B cell (primary cell): ENCODE measurements at places on chromosomes 3 and 15.

DNA sequence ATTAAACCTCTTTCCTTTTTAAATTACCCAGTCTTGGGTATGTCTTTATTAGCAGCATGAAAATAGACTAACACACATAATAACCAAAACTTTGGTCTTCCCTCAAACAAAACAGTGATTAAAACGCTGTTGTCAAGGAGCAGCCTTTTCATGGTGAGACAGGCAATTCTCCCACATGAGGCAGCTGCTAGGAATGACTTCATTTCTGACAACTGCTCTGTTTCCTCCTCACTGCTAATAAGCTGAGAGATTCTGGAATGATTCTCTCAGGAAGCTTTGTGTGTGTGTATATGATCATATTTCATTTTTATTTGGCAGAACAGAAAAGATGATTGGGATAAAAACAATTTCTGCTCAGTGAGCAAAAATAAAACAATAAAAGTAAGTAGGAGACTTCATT is 580.6 kb upstream of the ADAMTS9 start:
- no peak for DNase-seq

DNA sequence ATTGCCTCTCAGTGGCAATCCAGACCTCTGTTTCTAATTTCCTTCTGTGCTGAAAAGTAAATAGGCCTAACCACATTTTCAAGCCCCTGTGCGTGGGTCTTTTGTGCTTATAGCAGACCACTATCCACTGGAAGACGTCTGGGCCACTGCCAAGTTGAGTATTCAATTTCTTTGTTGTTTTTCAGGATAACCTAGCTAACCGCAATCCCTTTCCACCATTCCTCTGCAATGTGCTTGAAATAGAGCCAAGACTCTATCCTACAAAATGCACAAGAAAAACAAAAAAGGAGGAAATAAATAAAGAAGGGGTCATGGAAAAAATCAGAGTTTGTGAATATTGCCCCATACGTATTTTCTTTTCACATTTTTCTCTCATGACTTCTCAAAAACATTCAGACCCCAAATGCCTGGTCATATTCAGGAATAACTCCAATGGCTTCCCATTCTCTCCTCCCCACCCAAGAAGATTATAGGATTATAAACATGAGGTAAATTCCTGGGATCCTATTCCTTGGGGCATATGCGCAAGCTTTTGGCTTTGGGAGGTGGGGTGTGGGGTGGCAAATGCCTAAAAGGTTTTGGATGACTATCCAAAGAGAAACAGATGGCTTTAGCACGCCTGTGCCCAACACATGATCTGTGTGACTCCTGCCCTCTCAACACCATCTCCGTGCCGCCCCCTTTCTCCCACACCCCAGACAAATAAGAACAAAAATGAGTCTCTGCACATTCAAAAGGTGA is 217.9 kb upstream of the THBS1 start:
- no peak for DNase-seq

DNA sequence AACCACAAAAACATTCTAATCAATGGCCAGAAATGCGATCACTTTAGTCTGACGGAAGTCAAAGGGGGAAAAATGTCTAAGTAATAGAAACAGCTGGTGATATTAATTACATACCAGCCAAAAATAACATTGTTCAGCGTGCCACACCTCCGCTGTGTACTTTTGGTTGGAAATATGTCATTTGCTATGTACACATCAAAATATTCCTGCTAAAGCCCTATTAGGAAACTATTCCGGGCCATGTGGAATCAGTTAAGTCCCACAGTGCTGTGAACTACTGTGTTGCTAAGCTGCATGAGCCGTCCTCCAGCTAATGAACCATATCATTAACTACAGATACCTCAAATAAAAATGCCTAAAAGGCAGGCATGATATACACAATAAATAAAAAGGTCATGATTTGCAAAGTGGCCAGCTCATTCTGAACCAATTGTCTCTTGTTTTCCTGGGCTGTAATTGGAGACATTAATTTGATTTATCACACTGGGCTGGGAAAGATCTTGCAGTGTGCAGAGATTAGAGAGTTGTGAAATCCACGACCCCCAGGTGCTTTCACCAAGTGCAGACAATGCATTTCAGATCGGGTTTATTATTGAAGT is 200.5 kb upstream of the LRTM1 start:
- DNase-seq = no peak

GRCh38 chr3:128260275-128260674 is 107.0 kb downstream of the EEFSEC start:
- no peak for DNase-seq

DNA sequence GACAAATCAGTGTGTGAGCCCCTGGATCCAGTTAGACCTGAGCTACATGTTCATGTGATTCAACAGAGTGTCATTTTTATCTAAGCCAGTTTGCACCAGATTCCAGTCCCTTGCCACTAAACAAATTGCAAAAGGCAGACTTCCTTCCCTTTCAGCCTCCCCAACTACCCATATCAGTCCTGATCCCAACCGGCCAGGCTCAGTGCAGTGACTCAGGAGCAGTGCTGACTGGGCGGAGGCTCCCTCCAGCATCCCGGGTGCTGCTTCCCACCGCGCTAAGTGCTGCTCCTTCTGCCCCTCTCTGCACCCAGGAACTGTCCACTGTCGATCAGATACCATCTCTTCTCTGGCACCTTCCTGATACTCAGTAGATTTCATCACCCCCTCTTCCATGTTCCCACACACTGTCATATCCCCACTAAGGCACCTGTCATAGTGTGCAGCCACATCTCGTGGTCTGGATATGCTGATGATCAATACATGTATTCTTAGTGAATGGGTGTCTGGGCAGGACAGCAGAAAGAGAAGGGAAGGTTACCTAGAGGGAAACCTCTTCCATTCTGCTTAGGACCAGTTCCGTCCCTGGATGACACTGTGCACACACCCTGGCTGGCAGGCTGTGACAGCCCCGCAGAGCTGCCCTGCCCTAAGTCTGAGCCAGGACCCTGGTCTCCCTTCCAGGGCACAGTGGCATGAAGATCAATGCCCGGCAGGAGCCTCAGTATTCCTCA is 108.8 kb upstream of the RAD18 start:
- DNase-seq = no peak

GRCh38 chr3:12983319-12983718 is 89.9 kb downstream of the IQSEC1 start:
- DNase-seq = no peak

- DNase-seq = no peak
Observed at GRCh38 chr3:47197287-47197686, 33.4 kb upstream of the SETD2 start.

DNA sequence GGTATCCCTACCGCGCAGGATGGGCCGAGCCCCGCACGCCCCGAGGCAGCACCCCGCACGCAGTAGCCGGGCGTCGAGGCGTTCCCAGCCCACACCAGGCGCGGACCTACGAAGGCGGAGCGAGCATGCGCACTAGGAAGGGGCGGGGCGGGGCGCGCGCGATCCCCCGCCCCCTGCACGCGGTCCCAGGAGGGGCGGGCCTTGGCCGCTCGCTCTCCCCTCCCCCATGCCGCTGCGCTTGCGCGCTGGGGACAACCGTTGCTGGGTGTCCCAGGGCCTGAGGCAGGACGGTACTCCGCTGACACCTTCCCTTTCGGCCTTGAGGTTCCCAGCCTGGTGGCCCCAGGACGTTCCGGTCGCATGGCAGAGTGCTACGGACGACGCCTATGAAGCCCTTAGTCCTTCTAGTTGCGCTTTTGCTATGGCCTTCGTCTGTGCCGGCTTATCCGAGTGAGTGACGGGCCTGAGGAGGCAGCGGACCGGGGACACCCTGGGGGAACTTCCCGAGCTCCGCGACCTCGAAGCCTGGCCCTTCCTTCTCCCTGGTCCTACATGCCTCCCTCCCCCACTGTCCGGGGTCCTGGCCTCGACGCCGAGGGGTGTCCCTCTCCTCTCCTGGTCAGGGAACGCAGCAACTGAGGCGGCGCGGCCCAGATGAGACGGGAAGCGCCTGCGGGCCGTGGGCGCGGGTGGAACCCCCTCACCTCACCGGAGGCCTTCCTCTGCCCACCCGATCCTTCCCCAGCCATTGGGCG is at the start of gene SPESP1:
TSS of gene SPESP1 (plus strand) at position 258 of the 755 bp plus-strand sequence. CDS start at position 387, 129 bp downstream.
- peak; percentile 50 for DNase-seq

DNA sequence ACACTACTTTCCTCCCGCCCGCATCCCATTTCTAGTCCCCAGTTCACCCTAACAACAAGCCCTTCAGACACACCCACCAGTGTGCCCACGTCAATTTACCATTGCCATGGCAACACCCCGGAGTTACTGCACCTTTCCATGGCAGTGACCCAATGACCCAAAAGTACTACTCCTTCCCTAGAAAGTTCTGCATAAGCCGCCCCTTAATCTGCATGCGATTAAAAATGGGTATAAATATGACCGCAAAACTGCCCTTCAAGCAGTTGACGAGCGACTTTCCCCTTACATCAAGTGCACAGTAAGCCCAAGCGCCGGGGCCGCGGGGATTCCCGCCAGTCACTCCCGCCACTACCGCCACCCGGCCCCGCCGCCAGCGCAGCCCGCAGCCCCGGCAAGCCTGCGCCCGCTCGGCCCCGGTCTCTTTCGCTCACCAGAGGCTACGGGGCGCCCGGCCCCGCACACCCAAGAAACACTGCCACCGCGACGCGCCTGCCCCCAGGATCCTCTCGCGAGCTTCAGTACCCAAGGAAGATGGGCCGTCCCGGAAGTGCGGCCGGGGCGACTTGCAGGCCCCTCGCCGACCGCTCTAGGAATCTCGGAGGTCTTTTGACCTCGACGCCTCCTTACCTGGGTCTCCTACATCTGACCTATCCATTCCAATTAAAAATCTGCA is 27.2 kb upstream of the ZNF502 start:
- peak; percentile 85 for DNase-seq

- no peak for DNase-seq
Observed at GRCh38 chr3:18669374-18669773, 244.2 kb upstream of the SATB1 start.

DNA sequence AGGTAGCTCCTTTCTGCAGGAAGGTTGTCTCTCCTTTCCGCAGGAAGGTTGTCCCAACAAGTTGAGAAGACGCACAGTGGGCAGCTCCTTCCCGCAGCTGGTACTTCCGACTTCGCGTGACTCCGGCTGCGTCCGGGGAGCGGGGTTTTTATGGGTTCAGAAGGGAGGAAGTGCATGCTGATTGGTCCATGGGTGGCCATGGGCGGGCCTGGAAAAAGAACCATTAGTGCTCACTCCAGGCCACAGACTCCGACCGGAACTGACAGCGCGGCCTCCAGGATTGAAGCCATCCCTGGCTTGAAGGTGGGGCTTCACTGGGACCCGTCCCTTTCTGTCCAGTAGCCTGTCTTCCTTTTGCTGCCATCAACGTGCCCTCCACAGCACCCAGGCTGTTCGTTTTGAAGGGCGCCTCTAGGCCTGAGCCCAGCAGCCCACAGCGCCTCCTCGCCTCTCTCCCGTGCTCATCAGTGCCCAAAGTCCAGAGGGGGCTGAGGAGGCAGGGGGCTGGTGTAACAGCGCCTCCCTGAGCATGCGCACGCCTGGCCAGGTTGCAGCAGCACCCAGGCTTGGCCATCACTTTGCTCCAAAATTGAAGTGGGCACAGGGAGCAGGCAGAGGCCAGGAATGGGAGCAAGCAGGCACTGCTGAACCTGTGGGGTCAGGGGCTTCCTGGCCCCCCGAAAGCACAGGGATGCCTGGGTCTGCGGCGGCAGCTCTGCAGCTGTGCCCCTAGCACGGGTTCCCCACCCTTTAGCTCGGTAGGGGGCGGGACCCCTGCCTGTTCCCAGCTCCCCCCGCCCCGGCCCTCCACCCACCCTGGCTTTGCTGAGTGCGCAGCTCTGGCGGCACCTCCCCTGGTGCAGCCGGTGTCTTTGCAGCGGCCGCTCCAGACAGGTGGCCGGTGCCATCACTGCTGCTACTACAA is 330.6 kb upstream of the MCTP2 start:
- DNase-seq = no peak
